ENCODE measurements at places on chromosomes 2 and 18.

DNA sequence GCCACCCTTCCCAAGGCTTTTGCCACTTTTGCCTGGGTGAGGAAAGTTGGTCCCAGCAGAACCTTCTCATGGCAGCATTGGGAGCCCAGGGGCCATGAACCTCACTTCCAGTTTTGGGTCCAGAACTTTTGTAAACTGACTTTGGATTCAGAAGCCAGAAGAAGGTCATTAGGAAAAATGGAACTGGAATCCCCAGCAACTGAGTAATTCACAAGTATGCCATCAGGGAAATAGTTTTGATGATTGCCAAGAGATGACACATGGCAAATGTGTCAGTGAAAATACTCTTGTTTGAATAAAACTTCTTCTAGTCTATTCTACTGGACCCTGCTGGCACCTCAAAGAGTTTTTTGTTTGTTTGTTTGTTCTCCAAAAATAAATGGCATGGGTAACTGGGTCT lies 203.7 kb downstream of the SETBP1 start:
- DNase-seq = no peak

- no peak for DNase-seq
Observed at GRCh38 chr2:44529448-44529847, 167.7 kb downstream of the CAMKMT start.

- no peak for DNase-seq
Observed at GRCh38 chr18:63192885-63193349, 126.7 kb downstream of the BCL2 start.

DNA sequence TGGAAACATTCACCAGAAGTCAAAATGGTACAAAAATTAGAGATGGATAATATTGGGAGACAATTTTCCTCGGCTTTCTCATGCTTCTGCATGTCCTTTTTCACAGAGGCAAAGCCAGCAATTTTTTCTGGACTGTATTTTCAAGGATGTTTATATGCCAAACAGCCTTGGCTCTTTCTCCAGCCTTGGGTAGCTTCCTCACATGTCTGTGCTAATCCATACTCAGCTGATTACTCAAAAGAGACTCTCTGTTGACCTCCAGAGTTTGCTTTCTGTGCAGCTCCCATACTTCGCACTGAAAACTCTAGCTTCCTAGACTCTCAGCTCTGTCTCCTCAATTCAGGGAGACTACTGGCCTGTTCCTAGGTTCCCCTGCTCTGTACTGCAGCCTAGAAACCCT lies 10.6 kb downstream of the C18orf63 start:
- DNase-seq = no peak

GRCh38 chr18:52441794-52442193 lies 101.8 kb downstream of the DCC start:
- no peak for DNase-seq

DNA sequence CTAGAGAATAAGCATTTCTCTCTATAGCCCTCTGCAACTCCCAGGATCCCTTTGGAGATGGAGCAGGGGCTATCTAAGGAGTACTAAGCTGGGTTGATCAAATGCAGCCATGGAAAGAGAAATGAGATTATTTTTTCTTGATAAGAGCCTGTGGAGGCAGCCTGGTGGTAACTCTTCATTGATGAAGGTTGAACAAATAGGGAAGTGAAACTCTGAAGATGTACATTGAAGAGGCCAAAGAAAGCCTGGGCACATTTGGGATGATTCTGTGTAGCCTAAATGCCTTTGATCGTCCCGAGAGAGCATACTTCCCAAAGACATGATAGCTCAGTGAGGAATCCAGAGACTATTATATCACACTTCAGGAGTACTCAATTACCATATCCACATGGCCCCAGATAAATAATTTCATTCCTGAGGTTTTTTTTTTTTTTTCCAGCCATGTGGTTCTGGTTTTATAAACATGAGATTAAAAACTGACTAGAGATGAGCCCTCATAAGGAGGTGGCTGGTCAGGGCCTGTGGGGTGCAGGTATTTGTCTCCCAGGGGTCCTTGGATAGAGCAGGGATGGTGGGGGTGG lies 192.5 kb downstream of the TPGS2 start:
- no peak for DNase-seq

GRCh38 chr2:49251251-49251650 lies 96.9 kb upstream of the FSHR start:
- DNase-seq = no peak

DNA sequence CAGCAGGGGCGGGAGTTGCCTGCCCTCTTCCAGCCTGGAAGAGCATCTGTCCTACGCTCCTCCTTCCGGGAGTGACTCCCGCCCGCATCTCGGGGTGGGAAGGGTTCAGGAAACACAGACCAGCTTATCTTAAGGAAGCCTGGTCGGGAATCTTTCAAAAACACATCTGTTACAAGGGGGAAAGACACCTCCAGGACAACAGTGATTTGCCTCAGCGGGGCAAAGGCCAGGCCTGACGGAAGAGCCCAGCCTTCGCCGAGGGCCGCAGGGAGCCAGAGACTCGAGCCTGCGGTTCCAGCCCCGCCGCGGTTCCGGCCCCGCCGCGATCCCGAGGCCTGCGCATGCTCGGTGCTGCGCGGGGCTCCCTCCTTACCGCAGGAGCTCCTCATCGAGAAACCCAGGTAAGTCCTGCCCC lies 38.1 kb upstream of the TGIF1 start:
- DNase-seq = no peak

DNA sequence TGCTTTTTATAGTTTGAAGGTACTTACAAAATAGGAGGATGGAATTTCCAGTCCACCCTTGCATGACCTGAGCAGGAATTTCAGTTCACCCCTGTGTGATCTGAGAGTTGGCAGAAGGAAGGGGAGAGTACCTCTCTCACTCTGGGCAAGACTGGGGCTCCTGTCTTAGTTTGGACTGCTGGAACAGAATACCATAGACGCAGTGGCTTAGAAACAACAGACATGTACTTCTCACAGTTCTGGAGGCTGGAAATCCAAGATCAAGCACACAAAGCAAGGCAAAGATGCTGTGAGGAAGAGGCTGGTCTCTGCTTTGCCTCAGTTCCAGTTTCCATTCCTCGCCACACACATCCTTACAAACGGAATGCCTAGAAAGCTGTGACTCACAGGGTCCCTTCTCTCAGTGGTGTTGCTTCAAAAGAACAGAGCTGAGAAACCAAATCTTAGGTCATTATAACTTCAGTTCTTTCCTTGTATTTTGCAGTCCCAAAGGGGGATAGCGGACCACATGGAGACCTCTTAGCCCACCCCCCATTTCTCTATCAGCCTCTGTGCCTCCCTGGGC lies 108.8 kb upstream of the HAAO start:
- no peak for DNase-seq

DNA sequence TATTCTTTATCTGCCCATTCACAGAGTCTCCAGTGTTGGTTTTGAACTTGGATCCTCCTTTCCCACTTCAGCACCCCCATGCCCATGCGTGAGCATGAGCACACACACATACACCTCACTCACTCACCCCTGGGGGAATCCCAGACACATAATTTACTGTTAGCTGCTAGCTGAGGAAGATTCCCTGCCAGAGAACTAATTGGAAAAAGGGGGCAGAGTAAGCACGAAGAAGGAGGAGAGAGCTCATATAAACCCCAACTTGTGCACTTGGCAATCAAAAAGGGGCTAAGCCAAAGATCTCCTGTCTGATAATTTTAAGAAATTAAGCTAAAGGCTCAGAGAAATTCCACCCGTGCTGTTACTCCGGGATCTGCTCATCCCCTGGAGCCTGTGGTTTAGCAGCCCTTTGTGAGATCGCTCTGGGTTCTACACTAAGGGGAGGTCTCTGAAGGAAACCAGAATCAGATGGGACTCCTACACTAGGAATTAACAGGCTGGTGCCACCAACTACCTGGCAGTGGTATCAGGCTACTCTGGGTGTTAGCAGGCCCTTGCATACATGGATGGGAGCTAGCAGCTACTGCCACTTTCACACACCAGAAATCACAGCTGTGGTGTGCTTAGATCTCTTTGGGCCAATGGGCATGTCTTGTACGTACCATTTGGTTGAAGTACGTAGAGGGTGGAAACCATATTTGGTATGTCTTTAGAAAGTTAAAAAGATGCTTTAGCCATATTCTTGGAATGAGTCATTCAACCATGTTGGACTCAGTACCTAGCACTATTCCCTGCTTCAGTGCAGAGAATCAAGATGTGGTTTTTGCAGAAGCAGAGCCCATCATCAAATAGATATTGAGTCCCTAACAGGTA lies 95.6 kb upstream of the SLC14A2 start:
- DNase-seq = no peak

- no peak for DNase-seq
Observed at GRCh38 chr2:124959581-124959980, 934.5 kb downstream of the CNTNAP5 start.

- no peak for DNase-seq
Observed at GRCh38 chr2:238398577-238398976, 28.1 kb upstream of the ASB1 start.

Data from H54 (cell line).